ENCODE measurements at places on chromosomes 5 and 9. TPM values are rescaled to one million over a fixed set of nuclear protein-coding genes. Genes with fewer than 3 reads are reported as not detected.

GRCh38 chr9:127209948-127210640 lies 54.5 kb upstream of the GARNL3 start:
- no peak for DNase-seq

The AMBP gene
- total RNA-seq = 2.7 TPM

The TRIM7 gene
- total RNA-seq = 1.8 TPM

The SLC9A3 gene
- total RNA-seq = 1.1 TPM

All from Calu3 (cell line).